Gastroesophageal sphincter (tissue), 4 donors: ENCODE measurements at places on chromosomes 11 and 22. TPM values are rescaled to one million over a fixed set of nuclear protein-coding genes. Genes with fewer than 3 reads are reported as not detected.

The ZNF195 gene
- 19.9 TPM for total RNA-seq

The BACE1-AS gene
- total RNA-seq = 13.1 TPM

The BCO2 gene
- total RNA-seq = 6.6 TPM

The FOLR2 gene
- total RNA-seq = 52.5 TPM

The PHF21B gene
- 1.9 TPM for total RNA-seq

The ANKRD42 gene
- 13.2 TPM for total RNA-seq

The GVQW3 gene
- 0.16 TPM for total RNA-seq

The MYOD1 gene
- total RNA-seq = not detected

The APOA1 gene
- 1.3 TPM for total RNA-seq
